ENCODE measurements at places on chromosomes 12 and 14.
A peak's percentile ranks its signal among the peaks of the same experiment; 100 is the strongest.

GRCh38 chr12:104485651-104486362, 29.1 kb downstream of the CHST11 start:
- DNase-seq: no peak

DNA sequence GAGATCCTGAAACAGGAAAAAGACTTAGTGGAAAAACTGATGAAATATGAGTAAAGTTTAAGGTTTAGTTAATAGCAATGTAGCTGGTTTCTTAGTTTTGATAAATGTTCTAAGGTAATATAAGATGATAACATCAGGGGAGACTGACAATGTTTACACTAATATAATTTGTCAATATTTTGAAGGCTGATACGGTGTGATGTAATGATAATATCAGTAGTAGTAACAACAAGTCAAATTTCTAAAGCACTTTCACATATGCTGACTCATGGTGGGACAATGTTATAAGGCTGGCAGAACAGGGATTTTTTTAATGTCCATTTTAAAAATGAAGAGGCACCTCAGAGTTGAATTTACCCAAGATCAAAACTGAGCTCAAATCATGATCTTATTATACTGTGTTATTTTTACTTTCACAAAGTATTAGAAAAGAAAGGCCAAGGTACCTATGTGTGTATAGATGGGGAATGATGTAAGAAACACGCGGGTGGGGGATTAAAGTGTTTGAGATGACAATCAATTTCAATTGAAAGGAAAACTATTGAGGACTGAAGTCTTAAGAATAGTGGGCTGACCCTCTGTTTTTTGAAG, 2.4 kb upstream of the FLRT2 start:
- peak; percentile 47 for DNase-seq

- DNase-seq: no peak
These were observed 21.8 kb downstream of the GOLGA3 start for GRCh38 chr12:132806857-132807256.

GRCh38 chr12:123961585-123962345, 10.9 kb downstream of the CCDC92 start:
- no peak for DNase-seq

DNA sequence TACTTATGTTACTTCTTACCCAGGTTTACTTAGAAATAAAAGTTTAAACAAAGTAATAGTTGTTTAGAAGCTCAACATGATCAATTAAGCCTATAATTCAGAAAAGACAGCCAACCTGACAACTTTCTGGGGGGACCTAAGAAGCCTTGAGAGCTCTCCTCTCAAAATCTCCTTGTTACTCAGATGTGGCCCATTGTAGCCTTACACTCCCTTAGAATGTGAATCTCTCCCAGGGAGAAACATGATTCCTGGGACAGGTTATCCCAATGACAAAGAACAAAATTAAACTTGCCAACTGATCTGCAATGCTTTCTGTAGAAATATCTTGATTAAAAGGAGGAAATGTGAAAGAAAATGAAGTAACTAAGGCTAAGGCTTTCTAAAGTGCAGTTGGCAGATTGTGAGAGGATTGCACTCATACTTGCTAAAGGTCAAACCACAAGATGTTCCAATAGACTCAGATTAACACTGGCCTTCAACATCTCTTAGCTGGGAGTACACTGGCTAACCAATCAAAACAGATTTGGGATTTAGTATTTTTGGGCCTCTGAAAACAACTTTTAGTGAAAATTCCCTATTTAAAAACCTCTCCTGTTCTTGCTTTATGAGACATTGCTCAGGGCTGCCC, 72.3 kb upstream of the TMX1 start:
- peak; percentile 14 for DNase-seq

DNA sequence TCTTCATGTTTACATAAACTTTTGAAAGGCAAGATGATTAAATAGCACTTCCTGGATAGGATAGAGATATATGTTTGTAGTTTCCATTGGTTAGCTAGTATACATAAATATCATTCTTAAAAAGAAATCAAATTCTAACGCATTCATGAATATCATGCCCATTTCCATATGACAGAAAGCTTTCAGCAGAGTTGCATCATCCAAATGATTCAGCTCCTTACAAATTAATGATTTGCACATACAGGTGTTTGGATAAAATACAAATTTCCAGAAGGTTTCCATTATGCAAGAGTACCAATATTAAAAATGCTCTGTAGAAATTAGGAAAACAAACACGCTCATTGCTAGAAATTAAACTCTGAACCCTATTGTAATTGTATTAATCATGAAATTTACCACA, 264.4 kb downstream of the FOXG1 start:
- DNase-seq: no peak

GRCh38 chr14:99780690-99781089, 12.5 kb upstream of the EML1 start:
- DNase-seq: no peak
